CD4-positive, alpha-beta memory T cell (primary cell): ENCODE measurements at places on chromosomes 7 and 10. TPM values are rescaled to one million over a fixed set of nuclear protein-coding genes. Genes with fewer than 3 reads are reported as not detected.

Gene LIPJ
- total RNA-seq, result 0.32 TPM

Gene ADAM8
- 90.3 TPM for total RNA-seq

Gene SEMA3E
- not detected for total RNA-seq

Gene PNLIP
- total RNA-seq, result not detected

Gene CCDC6
- 20.9 TPM for total RNA-seq

Gene PAX4
- total RNA-seq, result not detected

Gene RAB19
- 3.2 TPM for total RNA-seq

Gene PLPP4
- not detected for total RNA-seq

Gene CH25H
- not detected for total RNA-seq

Gene BAIAP2L1
- total RNA-seq, result 0.38 TPM

Gene VAX1
- total RNA-seq, result not detected

Gene PPP1R17
- total RNA-seq, result not detected

Gene PKD2L1
- total RNA-seq, result not detected

Gene SPDYE6
- total RNA-seq, result not detected

Gene TUBAL3
- total RNA-seq, result not detected

Gene WDR86
- total RNA-seq, result 8.0 TPM

Gene PNLIPRP3
- not detected for total RNA-seq

Gene CHAT
- not detected for total RNA-seq

Gene FAM241B
- 9.4 TPM for total RNA-seq

Gene LRIT1
- not detected for total RNA-seq

Gene MPP7
- 24.9 TPM for total RNA-seq

Gene SLC18A2
- 0.38 TPM for total RNA-seq

Gene HMX3
- total RNA-seq, result not detected

Gene SEMA3A
- total RNA-seq, result 0.78 TPM
